Ovary (tissue), 10 donors: ENCODE measurements at places on chromosomes 6 and 20.

- no peaks in the 10 kb centered on the region for H3K4me1 ChIP-seq
- no peak overlapping the region for H3K27ac ChIP-seq
- no peaks in the 10 kb centered on the region for H3K27me3 ChIP-seq
- no peak for DNase-seq
- no peak overlapping the region for H3K4me3 ChIP-seq
Measured at GRCh38 chr20:43824309-43825050, 90.2 kb upstream of the TOX2 start.

GRCh38 chr6:168125429-168126001 lies 46.5 kb upstream of the FRMD1 start:
- no peak for DNase-seq
- no peaks in the 10 kb centered on the region for H3K4me1 ChIP-seq
- no peaks in the 10 kb centered on the region for H3K36me3 ChIP-seq
- no peaks in the 10 kb centered on the region for H3K27me3 ChIP-seq

GRCh38 chr6:4381381-4381780 lies 246.0 kb upstream of the ECI2 start:
- no peaks in the 10 kb centered on the region for H3K27me3 ChIP-seq
- H3K36me3 ChIP-seq: no peaks in the 10 kb centered on the region
- no peak overlapping the region for H3K27ac ChIP-seq
- H3K4me1 ChIP-seq: no peaks in the 10 kb centered on the region

- no peak for DNase-seq
- H3K27me3 ChIP-seq: no peaks in the 10 kb centered on the region
- no peaks in the 10 kb centered on the region for H3K36me3 ChIP-seq
- H3K27ac ChIP-seq: no peak overlapping the region
Measured at GRCh38 chr6:154791556-154792317, 58.5 kb downstream of the SCAF8 start.

- H3K36me3 ChIP-seq: no peaks in the 10 kb centered on the region
- no peaks in the 10 kb centered on the region for H3K27me3 ChIP-seq
- H3K4me1 ChIP-seq: no peaks in the 10 kb centered on the region
- no peak for DNase-seq
- H3K27ac ChIP-seq: no peak overlapping the region
Measured at GRCh38 chr20:36085686-36086267, 68.8 kb upstream of the EPB41L1 start.
